Airway epithelial cell (primary cell): ENCODE measurements at places on chromosomes 3 and 15. TPM values are rescaled to one million over a fixed set of nuclear protein-coding genes. Genes with fewer than 3 reads are reported as not detected.

PARL gene
- total RNA-seq = 39.9 and 53.2 TPM in 2 replicates

RASGRP1 gene
- total RNA-seq = 0.85 and 1.2 TPM in 2 replicates

P2RY1 gene
- total RNA-seq = 6.6 and 8.0 TPM in 2 replicates

SLC12A1 gene
- total RNA-seq = not detected in 2 replicates

UPK1B gene
- total RNA-seq = 179 and 199 TPM in 2 replicates

HERC2 gene
- 27.7 and 30.8 TPM in 2 replicates for total RNA-seq

CAND2 gene
- 1.3 and 1.4 TPM in 2 replicates for total RNA-seq

FBLN2 gene
- total RNA-seq = 3.7 and 13.3 TPM in 2 replicates

CYP1A2 gene
- total RNA-seq = not detected in 2 replicates

GP5 gene
- total RNA-seq = not detected in 2 replicates

GOLGA8R gene
- total RNA-seq = 0.21 and 0.60 TPM in 2 replicates

RETNLB gene
- total RNA-seq = not detected in 2 replicates

GADL1 gene
- total RNA-seq = not detected in 2 replicates

CD200R1 gene
- not detected in 2 replicates for total RNA-seq

POPDC2 gene
- 0.14 and 0.65 TPM in 2 replicates for total RNA-seq

GOLGA8J gene
- not detected in 2 replicates for total RNA-seq

CLDN16 gene
- 0.37 and 0.56 TPM in 2 replicates for total RNA-seq

SAMMSON gene
- not detected in 2 replicates for total RNA-seq

CCDC9B gene
- total RNA-seq = 4.1 and 28.8 TPM in 2 replicates

TIMP4 gene
- 0.07 TPM in 1 of 2 replicates, not detected in the other for total RNA-seq
